ENCODE measurements at places on chromosomes 1 and 21.

- no peak for DNase-seq
Measured at GRCh38 chr1:86696522-86696921, 7.9 kb upstream of the SH3GLB1 start.

DNA sequence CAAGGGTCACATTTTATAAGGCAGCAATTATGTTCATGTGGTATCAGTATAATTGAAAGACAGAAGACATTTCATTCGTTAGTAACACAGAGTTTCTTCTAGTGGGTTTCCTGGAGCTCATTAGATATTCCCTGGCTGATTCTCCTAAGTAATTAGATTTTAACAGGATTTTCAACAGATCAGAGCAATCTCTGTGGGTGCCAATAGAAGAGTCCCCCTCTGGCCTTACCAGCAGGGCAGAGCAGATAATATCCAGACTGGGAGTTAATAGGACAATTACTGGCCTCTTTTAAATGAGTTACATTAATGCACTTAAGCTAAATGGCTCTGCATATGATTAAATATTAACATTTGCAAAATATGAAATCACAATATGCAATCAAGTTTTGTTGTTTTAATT, 74.2 kb upstream of the FOXD3 start:
- no peak for DNase-seq

- DNase-seq: no peak
Measured at GRCh38 chr1:50268049-50268448, 155.2 kb downstream of the DMRTA2 start.

- DNase-seq: peak; percentile 78
Measured at GRCh38 chr1:246492611-246493245, 14.4 kb downstream of the SMYD3 start.

DNA sequence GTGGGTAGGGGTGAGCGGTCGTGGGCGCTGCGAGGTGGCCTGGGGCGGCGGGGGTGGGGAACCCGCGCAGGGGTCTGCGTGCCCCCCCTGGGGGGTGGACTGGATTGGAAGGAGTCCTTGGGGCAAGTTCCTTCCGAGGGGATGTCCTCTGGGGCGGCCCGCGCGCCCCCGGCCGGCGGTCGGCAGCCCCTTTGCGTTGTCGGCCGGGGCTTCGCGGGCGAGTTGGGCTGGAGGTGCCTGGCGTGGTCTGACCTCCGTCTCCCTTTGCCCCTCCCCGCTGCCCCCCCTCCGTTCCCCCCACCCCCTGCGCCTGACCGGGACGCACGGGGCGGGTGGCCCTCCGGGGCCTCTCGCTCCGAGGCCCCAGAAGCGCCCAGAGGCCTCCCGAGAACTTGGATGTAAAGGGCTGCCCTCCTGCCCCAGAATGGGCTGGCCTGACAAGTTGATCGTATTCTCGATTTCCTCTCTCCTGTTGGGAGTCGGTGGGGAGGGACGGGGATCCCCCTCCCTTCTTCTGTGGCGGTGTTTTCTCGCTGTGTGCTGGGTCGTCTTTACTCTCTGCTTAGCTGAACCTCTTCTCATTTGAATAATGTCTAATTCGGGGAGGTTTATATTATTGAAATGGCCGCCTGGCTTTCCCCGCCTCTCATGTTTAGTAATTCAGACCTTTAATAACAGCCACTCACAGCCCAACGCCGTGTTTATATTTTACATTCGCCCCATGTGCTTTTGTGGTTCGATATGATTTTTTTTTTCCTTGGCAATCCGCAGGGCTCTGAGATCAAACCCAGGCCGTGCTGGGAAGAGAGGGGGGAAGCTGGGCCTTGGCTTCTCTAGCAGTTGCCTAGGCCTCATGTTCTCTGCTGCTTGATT, 1.3 kb downstream of the POU2F1 start:
- peak; percentile 55 for DNase-seq

DNA sequence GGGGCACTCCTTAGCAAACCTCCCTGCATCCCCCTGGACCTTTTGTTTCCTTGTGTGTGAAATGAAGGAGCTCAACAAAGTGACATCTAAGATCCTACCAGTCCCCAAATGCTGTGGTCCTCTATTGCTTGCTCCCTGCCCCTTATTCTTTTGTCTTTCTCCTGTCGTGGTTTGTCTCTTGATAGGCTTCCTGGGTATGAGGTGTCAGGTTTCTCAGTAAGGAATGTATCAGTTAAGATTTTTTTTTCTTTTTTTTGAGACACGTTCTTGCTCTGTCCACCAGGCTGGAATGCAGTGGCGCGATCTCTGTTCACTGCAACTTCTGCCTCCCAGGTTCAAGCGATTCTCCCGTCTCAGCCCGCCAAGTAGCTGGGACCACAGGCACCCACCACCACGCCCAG, 16.8 kb downstream of the CNIH3 start:
- no peak for DNase-seq

- DNase-seq: no peak
Measured at GRCh38 chr1:7491109-7491817, 279.8 kb upstream of the VAMP3 start.

DNA sequence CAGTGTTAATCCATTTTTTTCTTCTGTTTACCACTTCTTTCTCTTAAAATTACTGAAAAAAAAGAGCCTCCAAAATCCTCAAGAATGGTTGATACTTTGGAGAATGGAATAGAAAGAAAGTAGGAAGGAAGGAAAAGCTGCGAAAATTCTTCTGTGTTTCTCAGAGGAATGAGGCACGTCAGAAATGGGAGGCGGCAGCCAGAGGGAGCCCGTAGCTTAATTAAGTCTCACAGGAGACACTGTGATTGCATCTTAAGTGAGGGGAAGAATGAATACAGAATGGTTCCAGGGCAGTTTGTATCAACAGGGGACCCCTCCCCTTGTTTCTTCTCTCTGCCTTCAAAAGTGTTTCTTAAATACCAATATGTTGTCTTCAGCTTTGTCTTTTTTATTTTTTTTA, 1099.5 kb downstream of the PLA2G4A start:
- no peak for DNase-seq

DNA sequence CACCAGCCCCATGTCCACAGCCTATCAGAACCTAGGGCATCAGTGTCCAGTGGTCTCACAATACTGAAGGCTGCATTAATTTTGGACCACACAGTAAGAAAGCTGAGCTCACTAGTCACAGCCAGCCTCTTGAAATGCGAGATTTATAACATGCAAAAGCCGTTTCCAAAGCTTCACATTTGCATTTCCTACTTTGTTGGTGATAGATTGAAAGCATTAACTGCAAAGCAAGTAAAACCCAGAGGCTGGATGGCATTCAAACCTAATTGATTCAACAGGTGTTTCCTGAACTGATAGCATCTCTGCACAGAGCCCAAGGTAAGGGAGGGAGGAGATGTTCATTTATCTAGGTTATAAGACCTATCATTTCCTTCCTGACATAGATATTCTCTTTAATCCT, 410.1 kb downstream of the OMA1 start:
- DNase-seq: no peak

DNA sequence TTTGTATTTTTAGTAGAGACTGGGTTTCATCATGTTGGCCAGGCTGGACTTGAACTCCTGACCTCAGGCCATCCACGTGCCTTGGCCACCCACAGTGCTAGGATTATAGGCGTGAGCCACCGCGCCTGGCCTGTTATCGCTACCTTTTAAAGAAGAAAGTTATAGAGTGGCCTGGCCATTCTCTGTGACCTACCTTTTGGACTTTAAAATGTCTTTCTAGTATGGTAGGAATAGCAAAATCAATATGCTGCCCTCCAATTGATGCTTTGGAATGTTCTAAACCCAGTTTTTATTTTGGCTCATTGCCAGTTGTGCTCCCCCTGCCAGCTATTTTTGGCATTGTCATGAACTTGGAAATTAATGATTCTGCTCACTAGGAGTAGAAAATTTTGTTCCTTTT, 19.9 kb downstream of the HIPK1 start:
- DNase-seq: no peak

DNA sequence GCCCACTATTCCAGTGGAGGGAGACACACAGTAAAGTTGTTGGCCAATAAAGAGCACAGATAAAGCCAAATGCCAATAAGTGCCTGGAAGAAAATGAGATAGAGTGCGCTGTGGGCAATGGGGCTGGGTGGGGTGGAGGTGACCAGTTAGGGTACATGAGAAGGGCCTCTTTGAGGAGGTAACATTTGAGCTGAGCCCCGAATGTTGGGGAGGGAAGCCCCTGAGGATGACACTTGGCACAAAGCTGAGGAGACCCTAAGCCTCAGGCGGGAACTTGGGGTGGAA, 979 bp downstream of the S100A9 start:
- DNase-seq: no peak

DNA sequence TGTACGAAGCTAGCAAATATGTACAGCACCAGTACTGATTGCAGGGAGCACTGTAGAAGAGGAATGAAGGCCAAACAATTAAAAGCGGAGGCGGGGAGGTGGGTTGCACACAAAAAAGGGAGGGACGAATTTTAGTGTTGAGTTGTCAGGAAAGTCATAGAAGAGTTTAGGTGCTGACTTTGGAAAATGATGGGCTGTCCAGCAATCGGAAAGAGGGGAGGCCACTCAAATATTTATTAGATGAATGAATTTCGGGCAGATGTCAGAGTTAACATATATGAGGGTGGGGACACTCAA, 537 bp upstream of the ANKRD13C start:
- DNase-seq: no peak

GRCh38 chr1:8905582-8906191, 27.2 kb upstream of the ENO1 start:
- DNase-seq: no peak

GRCh38 chr21:16028142-16028541, 298.4 kb downstream of the USP25 start:
- no peak for DNase-seq

DNA sequence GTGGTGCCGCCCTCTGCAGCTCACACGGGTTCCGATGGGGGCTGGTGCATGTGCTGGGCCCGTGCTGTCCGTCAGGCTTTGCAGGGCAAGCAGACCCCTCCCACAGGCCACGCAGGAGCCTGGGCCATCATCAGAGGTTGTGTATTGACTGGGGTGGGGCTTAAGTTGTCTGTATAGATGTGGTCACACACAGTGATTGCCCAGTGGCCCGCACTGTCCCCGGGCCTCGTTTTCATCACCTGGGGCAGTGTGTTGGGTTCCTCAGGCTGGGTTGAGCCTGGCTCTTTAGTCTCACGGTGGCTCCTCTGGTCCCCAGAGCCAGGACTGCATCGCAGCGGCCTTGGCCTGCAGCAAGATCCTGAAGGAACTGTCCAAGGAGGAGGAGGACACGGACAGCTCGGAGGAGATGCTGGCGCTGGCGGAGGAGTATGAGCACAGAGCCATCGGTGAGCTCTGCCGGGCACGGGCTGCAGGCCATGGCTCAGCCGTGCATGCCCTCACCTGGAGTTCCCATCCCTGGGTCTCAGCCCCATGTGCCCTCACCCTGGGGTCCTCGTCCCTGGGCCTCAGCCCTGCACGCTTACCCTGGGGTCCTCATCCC, 44.1 kb downstream of the TRPM2 start:
- no peak for DNase-seq

GRCh38 chr1:183583466-183583865, 6.8 kb downstream of the NCF2 start:
- DNase-seq: no peak

GRCh38 chr1:154344977-154345837, 19.9 kb downstream of the ATP8B2 start:
- peak; percentile 27 for DNase-seq

DNA sequence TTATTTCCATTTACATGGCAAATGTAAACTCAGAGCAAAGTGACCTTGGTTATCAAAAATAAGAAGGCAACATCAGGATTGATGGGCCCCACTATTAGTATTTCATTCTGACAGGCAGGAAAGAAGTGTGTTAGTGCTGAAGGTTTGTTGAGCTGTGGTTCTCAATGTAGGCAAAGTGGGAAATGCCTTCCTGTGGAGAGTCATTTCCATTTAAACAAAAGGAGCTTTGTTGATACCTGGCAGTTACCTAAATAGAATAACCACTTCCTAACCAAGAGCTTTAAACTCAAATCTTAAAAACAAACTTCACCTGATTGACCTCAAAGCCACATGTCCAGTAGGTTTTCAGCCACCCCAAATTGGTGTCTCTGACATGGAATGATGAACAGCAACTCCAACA, 579.9 kb upstream of the BEND5 start:
- no peak for DNase-seq

DNA sequence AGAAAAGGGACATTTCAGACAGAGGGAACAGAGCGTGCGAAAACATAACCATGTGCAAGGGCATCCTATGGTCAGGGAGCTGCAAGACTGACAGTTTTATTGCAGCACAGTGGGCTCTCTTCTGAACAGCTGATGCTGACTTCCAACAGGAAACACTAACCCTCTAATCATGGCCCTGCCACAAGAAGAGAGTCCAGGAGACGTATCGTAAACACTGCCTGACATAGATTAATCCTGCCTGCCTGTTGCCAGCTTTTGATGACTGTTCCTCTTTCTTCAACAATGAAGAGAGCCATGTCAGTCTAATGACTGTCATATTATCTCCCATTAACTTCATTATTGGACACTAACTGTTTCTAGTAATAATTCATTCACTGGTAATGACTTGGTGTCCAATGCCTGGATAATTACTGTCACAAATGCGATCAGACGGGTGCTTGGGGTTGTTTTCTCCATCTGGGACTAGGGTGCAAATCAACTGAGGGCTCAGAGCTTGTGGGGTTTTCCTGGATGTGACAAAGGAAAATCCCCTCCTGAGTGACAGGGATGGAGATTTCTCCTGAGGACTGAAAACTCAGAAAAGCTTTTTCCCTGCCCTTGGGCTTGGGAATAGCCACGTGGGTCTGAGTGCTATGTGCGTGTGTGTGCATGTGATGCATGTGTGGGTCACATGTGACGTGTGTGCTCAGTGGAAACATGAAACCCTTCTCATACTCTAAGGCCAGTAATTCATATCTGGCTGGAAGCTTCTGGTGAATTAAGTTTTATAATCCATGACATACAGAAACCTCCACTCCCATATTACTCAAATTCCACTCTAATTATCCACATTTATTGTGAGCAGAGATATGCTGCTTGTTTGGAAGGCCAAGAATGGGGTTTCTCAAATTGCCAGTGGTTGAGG, 144.0 kb upstream of the PLXNA2 start:
- no peak for DNase-seq

DNA sequence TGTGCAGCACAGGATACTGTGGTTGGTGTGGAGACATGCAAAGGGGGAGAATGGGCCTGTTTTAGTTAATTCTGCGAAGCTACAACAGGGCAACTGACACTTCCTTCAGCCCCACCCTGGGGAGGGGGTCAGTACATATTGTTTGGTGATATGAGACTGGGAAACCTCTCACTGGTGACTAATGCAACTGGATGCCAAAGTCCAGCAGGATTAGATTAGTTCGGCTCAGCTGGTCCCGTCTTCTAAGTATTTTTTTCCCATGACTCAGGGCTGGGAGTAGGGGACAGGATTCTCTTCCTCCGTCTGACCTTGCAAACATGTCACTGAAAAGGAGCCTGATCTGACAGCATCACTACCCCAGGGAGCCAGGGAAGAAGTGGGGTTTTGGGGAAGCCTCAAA, 43.0 kb downstream of the PLXNA2 start:
- no peak for DNase-seq

- DNase-seq: no peak
Measured at GRCh38 chr1:165496501-165496900, 47.3 kb upstream of the LRRC52 start.

- DNase-seq: peak; percentile 71
Measured at GRCh38 chr1:183209533-183210158, 23.6 kb downstream of the LAMC2 start.

- DNase-seq: no peak
Measured at GRCh38 chr1:119254067-119254720, 113.7 kb upstream of the WARS2 start.
